ENCODE measurements at places on chromosomes 11 and 22. TPM values are rescaled to one million over a fixed set of nuclear protein-coding genes. Genes with fewer than 3 reads are reported as not detected.
A peak's percentile ranks its signal among the peaks of the same experiment; 100 is the strongest.

DNA sequence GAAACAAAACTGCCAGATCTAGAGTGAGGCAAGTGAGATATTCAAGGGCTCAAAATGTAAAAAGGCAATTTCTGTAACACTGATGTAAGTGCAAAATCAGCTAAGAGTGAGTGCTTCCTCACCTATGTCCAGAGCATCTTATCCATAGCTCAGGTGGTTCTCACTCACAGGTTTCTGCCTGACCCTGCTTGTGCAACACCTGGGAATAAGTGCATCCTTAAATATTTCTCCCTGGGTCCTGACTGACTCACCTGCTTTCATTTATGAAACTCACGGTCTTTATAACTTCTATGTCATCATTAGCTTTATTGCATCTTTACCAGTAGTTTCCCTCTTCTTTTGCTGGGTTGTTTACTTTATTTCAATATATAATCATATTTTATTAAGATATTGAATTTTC is 260.6 kb downstream of the CNTN5 start:
- no peaks in the 10 kb centered on the region for H3K27me3 ChIP-seq
- no peaks in the 10 kb centered on the region for H3K4me1 ChIP-seq
- H3K4me3 ChIP-seq, result no peak overlapping the region
- no peaks in the 10 kb centered on the region for H3K36me3 ChIP-seq
- no peak overlapping the region for H3K27ac ChIP-seq

- DNase-seq, result peak; percentile 94
- H3K27ac ChIP-seq, result peak overlapping the region; percentile 68
- H3K4me3 ChIP-seq, result 0 out of 2 replicates have a peak overlapping the region, but pooled peaks have one; percentile 1
- no peaks in the 10 kb centered on the region for H3K27me3 ChIP-seq
Observed at GRCh38 chr22:30705710-30706651, 11.3 kb downstream of the OSBP2 start.

- no peaks in the 10 kb centered on the region for H3K27me3 ChIP-seq
- H3K27ac ChIP-seq, result no peak overlapping the region
Observed at GRCh38 chr11:32050264-32050663, 40.6 kb upstream of the RCN1 start.

DNA sequence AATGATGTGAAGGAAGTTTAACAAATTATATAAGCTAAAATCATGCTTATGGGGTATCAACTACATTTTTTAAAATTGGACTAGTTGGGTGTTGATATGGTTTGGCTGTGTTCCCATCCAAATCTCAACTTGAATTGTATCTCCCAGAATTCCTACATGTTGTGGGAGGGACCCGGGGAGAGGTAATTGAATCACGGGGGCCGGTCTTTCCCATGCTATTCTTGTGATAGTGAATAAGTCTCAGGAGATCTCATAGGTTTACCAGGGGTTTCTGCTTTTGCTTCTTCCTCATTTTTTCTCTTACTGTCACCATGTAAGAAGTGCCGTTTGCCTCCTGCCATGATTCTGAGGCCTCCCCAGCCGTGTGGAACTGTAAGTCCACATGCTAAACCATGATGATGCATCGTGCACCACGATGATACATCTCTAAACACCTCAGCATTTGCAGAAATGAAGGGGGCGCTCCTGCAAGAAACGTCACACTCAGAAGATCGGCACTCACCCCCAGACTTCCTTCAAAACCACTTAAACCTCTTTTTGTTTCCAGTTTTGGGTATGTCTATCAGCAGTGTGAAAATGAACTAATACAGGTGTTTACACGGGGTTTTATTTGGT is 340.0 kb downstream of the SHANK2 start:
- DNase-seq, result peak; percentile 11
- H3K36me3 ChIP-seq, result no peaks in the 10 kb centered on the region
- H3K4me3 ChIP-seq, result no peak overlapping the region
- H3K27ac ChIP-seq, result no peak overlapping the region

C11orf21 gene
- total RNA-seq, result not detected

Measured in GM23248 (cell line).